ENCODE measurements at places on chromosomes 6 and 20. TPM values are rescaled to one million over a fixed set of nuclear protein-coding genes. Genes with fewer than 3 reads are reported as not detected.

The PERP gene
- 29.8 TPM for total RNA-seq

The SAMD5 gene
- total RNA-seq = 3.7 TPM

The SNAP25 gene
- total RNA-seq = 0.73 TPM

The SIGLEC1 gene
- under 0.01 TPM for total RNA-seq

The SSTR4 gene
- 0.16 TPM for total RNA-seq

The NRSN1 gene
- not detected for total RNA-seq

The WFDC10B gene
- 0.32 TPM for total RNA-seq

The PDE10A gene
- 0.97 TPM for total RNA-seq

The VPS52 gene
- 43.7 TPM for total RNA-seq

The GLP1R gene
- total RNA-seq = not detected

The PHACTR1 gene
- 9.7 TPM for total RNA-seq

The PPIL1 gene
- total RNA-seq = 15.4 TPM

The KIF25 gene
- total RNA-seq = 0.32 TPM

The VARS2 gene
- 21.7 TPM for total RNA-seq

The FHL5 gene
- not detected for total RNA-seq
